ENCODE measurements at places on chromosomes 1 and 21. TPM values are rescaled to one million over a fixed set of nuclear protein-coding genes. Genes with fewer than 3 reads are reported as not detected.

DNA sequence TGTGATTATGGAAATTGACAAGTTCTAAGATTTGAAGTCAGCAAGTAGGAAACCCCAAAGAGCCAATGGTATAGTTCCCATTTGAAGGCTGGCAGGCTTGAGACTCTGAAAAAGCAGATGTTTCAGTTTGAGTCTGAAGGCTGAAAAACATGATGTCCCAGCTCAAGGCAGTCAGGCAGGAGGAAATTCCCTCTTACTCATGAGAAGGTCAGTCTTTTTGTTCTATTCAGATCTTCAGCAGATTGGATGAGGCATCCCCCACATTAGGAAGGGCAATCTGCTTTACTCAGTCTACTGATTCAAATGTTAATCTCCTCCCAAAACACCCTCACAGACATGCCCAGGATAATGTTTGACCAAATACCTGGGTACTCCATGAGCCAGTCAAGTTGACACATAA lies 372.5 kb upstream of the ST6GALNAC5 start:
- DNase-seq: no peak

The PLA2G2A gene
- 0.18 TPM for polyA plus RNA-seq

DNA sequence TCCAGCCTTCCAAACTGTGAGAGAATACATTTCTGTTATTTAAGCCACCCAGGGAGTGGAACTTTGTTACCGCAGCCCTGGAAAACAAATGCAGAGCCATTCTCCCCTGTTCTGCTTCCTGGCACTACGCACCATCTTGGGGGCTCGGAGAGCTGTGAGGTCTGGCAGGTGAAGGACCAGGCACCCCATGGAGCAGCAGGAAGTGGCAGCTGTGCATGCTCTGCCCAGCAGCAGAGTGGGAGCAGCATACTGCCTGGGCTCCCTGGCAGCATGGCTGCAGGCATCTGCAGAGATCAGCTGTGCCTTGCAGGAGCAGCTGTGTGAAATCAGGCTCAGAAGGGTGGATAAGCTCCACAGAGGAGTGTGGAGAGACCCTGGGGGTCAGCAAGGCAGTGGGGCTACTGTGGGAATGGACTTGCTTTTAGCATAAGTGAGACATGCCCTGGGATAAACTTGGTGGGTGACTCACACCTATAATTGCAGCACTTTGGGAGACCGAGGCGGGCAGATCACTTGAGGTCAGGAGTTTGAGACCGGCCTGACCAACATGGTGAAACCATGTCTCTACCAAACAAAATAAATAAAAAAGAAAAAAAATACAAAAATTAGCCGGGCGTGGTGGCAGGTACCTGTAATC lies 17.7 kb upstream of the ZSCAN20 start:
- no peak for DNase-seq

DNA sequence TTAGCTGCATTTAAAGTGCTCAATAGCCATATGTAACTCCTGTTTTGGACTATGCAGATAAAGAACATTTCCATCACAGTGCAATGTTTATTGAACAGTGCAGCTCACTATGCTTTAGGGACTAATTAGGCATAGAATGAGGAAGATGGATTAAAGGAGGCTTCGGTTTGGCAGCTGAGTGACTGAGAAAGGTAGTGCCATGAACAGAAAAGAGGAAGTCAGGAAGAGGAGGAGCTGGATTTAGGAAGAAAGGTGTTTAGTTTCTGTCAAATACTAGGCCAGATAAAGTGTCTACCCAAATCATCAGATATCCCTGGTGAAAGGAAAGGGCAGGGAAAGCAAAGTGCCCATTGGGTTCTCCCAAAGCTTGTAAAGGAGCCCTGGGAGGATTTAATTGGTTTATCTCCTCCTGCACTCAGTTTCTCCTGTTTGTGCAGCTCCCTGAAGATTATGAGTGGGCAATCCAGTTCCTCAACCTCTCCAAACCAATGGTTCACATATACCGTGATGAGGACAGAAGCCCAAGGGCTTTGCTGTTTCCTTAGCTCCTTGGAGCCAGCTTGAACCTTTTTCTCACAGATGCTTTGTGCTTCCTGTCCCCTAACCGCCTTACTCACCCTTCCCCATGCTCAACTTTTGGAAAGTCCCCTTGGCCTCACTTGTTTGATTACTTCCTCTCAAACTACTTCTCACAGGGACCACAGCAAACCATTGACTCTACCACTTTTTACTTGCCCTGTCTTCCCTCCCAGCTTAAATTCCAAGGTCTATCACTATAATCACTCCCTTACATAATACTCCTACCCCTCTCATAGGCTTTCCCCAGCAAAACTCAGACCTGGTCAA lies 3.5 kb upstream of the RAP1A start:
- DNase-seq: no peak

GRCh38 chr1:214331180-214331579 lies 50.2 kb downstream of the SMYD2 start:
- no peak for DNase-seq

The LRRC7 gene
- polyA plus RNA-seq: 14.2 TPM

DNA sequence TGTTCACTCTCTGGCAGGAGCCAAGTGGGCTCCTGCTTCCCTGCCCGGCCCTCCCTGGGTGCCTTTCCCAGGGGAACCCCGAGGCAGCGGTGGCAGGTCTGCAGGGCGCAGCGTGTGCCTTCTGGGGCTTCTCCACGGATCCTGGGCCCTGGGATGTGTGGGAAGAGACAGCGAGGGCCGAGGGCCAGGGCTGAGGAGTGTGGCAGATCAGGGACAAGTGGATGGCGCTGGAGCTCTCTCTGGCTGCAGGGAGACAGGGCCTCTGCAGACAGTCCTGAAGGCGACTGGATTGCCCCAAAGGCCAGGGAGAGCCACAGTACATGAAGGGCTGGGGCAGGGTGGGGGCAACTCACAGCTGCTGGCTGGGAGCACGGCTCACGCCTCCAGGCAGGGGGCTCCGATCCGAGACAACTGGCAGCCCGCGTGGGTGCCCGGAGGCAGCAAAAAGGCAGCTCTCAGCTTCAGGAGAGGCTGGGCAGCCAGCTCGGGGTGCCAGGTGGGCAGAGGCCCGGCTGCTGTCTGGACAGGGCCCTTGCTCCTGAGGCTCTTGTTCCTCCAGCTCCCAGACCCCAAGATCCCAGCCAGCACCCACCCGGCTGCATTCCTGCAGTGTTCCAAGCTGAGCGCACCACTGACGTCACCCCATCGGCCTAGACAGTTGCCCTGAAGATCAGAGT lies 16.0 kb downstream of the MORN1 start:
- DNase-seq: no peak

Data from left kidney (tissue), 8 donors.